ENCODE measurements at places on chromosomes 1 and 21.

- DNase-seq = no peak
Measured at GRCh38 chr1:75092141-75092540, 42.0 kb upstream of the LHX8 start.

DNA sequence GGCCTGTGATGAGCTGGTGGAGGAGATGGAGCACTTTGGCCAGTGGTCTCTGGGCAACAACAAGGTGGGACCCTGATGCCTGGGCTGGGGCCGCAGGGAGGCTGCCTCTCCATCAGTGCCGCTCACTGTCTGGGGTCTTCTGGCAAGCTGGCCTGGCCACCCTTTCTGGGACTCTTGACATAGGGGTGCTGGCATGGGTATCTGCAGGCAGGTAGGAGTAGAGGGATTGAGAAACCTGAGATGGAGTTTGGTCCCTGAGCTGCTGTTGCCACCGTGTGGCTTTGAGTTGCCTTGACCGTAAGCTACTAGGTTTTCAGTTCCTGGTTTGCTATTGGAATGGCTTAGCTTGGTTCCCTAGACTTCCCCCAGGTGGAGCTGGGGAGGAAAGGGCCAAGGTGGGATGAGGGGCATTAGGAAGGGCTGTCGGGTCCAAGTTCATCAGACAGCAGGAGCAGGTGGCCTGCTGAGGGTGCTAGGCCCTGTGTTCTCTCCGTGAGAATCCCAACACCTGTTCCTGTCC is 13.2 kb upstream of the MFN2 start:
- DNase-seq = no peak

- no peak for DNase-seq
Measured at GRCh38 chr1:24105368-24106160, 6.4 kb downstream of the MYOM3 start.

GRCh38 chr1:63663873-63664272 is 70.7 kb downstream of the PGM1 start:
- no peak for DNase-seq

DNA sequence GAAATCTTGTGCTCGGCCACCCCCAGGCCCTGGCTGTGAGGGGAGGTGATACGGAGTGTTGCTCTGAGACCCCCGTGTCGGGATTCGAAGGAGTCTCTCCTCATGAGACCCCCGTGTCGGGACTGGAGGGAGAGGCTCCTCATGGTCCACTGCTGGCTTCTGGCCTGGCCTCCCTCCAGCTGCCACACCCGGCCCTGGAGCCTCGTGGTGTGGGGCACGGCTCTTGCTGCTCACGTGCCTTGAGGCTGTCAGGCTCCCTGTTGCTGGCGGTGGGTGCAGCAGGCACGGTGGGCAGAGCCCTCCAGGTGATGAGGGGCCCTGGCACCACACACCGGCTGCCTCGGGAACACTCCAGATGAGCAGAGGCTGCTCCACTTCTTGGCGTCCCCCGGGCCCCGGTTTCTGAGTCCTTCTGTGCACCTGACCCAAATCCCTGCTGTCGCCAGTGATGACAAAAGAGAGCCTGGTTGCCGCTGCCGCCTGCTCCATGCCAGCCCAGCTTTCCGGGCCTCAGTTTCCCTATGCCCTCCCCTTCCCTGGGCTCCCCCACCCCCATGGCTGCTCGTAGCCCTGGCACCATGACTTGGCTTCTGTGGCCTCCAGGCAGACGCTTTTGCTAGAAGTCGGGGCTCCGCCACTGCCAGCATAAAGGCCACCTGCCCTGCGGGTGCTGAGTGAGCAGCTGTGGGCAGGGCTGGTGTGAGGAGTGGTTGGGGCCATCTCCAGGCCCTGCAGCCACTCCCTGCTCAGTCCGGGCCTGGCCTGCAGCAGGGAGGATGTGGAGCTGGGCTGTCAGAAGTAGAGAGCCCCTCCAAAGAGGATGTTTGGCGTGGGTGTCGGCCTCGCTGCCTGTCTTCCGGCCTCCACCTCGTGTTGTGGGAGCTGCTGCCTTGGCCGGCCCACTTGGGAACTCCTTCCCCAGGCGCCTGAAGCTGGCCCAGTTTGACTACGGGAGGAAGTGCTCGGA is 11.8 kb downstream of the TMEM240 start:
- no peak for DNase-seq
